A673 (cell line): ENCODE measurements at places on chromosomes 3 and 15. TPM values are rescaled to one million over a fixed set of nuclear protein-coding genes. Genes with fewer than 3 reads are reported as not detected.
A peak's percentile ranks its signal among the peaks of the same experiment; 100 is the strongest.

The FBN1 gene
- total RNA-seq, result 25.4 and 25.8 TPM in 2 replicates

The CCR9 gene
- not detected in 2 replicates for total RNA-seq

The STARD5 gene
- 0.54 and 2.1 TPM in 2 replicates for total RNA-seq

The PLCH1 gene
- 3.1 TPM in 2 replicates for total RNA-seq

The SOX14 gene
- not detected in 2 replicates for total RNA-seq

The VIPR1 gene
- 0.26 and 0.31 TPM in 2 replicates for total RNA-seq

- peak; percentile 63 for DNase-seq
- H3K27me3 ChIP-seq, result no peaks in the 10 kb centered on the region
- H3K4me1 ChIP-seq, result peaks cover 14% of the 10 kb centered on the region
- no peaks in the 10 kb centered on the region for H3K36me3 ChIP-seq
- no peak overlapping the region for H3K4me3 ChIP-seq
Observed at GRCh38 chr15:35450492-35450891, 95.5 kb downstream of the DPH6 start.

GRCh38 chr3:149305376-149305775 is 28.1 kb downstream of the TM4SF18 start:
- H3K36me3 ChIP-seq, result no peaks in the 10 kb centered on the region
- no peak overlapping the region for H3K27ac ChIP-seq
- no peak overlapping the region for H3K4me3 ChIP-seq
- no peaks in the 10 kb centered on the region for H3K27me3 ChIP-seq
- DNase-seq, result no peak

DNA sequence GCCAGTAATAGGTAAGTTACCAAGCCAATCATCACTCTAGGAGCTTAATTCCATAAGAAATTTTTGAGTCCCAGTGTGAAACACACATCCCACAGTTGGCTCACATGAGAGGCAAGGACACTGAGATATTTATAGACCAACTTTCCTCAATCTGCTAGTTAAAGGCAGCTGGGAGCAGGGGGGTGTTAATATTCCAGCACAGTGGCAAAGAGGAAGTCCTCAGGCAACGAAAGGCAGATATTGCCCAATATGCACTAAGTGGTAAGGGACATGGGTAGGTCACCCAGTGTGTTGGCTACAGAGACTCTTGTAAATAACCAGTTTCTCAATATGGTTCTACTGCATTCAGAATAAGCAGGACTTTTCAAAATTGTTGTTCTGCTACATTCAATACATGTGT is 61.0 kb downstream of the TOP2B start:
- H3K4me1 ChIP-seq, result no peaks in the 10 kb centered on the region
- DNase-seq, result no peak
- H3K27ac ChIP-seq, result no peak overlapping the region
- no peaks in the 10 kb centered on the region for H3K27me3 ChIP-seq
- peaks cover 68% of the 10 kb centered on the region for H3K36me3 ChIP-seq
- H3K4me3 ChIP-seq, result no peak overlapping the region

DNA sequence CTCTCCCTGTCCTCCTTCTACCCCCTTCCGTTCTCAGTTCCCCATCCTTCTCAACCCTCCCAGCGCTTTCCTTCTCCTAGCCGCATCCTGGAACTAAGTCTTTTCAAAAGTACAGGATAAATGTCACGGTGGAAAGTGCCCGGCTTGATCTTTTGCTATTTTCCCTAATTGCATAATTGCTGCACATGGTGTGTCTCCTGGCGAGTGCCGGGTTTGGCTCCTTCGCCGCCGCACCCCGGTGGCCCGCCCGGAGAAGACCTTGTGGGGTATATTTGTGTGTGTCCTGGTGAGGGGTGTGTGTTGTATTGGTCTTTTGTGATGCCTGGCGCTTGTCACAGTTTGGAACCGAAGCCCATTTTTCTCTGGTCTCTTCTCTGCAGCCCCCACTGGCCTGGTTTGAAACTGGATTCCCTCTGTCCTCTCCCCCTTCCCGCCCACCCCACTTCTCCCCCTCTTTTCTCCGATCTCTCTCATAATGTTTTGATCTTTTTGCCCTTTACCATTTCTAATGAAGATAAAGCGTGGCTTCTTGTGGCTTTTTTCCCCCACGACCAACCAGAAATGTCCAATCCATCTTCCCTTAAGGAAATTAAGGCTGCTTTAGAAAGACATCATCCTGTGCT is 692 bp downstream of the UBE2E2 start:
- peak; percentile 6 for DNase-seq
- H3K27me3 ChIP-seq, result peaks cover 56% of the 10 kb centered on the region
- H3K36me3 ChIP-seq, result no peaks in the 10 kb centered on the region
- H3K4me1 ChIP-seq, result no peaks in the 10 kb centered on the region
- H3K4me3 ChIP-seq, result peak overlapping the region; percentile 56

GRCh38 chr3:89402051-89402450 is 294.6 kb downstream of the EPHA3 start:
- no peaks in the 10 kb centered on the region for H3K27me3 ChIP-seq
- no peak overlapping the region for H3K27ac ChIP-seq
- H3K36me3 ChIP-seq, result no peaks in the 10 kb centered on the region
- no peaks in the 10 kb centered on the region for H3K4me1 ChIP-seq

DNA sequence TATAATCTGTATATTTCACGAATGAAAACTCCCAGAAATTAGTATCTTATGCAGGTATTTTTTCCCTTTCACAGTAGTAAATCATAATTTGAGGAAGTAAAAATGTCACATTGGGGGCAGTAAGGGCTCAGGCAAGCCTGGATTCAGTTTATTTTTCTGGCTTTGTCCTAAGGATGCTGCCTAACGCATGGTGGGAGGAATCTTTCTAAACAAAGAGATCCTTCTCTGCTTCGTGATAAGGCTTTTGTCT is 35.7 kb downstream of the DNASE1L3 start:
- no peaks in the 10 kb centered on the region for H3K27me3 ChIP-seq
- peak overlapping the region; percentile 49 for H3K27ac ChIP-seq
- H3K4me3 ChIP-seq, result no peak overlapping the region
- no peaks in the 10 kb centered on the region for H3K36me3 ChIP-seq

- no peak overlapping the region for H3K4me3 ChIP-seq
- no peaks in the 10 kb centered on the region for H3K4me1 ChIP-seq
- H3K27me3 ChIP-seq, result no peaks in the 10 kb centered on the region
- no peak overlapping the region for H3K27ac ChIP-seq
Observed at GRCh38 chr15:88061452-88061851, 195.1 kb downstream of the NTRK3 start.
